ENCODE measurements at places on chromosomes 6 and 20.
A peak's percentile ranks its signal among the peaks of the same experiment; 100 is the strongest.

- no peak for DNase-seq
Observed at GRCh38 chr6:53293691-53294090, 55.1 kb downstream of the ELOVL5 start.

- DNase-seq = no peak
Observed at GRCh38 chr6:26483727-26484126, 16.4 kb upstream of the BTN1A1 start.

GRCh38 chr6:36873612-36874442 lies 776 bp downstream of the PPIL1 start:
- DNase-seq = no peak

GRCh38 chr6:164396071-164397047 lies 913.0 kb downstream of the C6orf118 start:
- no peak for DNase-seq

DNA sequence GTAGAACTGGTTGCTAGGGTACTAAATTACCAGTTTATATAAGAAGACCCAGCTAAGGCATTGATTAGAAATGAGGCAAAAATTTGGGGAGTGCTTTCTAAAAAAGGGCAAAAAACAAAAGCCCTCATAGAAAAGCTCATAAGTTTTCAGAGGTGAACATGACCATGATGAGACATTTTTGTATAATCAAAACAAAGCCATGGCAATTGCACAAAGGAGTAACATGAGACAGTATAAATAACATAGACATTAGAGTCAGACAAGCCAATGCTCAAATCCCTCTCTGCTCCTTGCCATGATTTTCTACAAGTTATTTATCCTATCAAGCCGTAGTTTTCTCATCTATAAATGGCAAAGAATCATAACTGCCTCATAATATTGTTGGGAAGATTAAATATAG lies 112.2 kb upstream of the ADTRP start:
- DNase-seq = no peak

DNA sequence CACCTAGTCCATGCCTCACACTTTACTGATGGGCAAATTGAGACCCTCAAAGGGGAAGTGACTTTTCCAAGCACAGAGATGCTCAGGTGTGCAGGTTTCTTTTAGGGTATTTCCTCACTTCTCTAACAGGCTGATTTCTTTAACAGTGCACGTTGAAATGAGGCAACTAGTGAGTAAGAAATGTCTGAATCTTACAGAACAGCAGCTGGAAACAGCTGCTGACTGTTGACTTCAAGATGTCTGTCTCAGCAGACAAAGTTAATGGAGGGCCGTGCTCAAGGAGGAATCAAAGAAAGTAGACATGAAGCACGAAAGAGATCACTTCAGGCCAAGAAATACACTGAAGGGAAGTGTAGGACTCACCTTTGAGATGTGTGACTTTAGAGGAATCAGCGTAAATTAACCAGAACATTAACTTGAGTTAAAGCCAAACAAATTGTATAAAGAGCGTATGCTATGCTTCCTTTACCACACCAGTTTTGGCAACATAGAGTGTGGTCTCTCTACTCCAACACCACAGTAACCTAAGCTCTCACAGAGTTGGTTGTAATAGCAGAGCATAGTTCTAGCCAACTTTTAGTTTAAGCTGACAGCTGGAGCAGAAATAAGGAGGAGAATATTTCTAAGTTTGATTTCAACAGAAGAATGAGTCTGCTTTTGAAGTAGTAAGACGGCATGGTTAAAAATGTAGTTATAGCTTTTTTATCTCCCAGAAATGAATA lies 60.9 kb downstream of the SAMD3 start:
- peak; percentile 40 for DNase-seq

DNA sequence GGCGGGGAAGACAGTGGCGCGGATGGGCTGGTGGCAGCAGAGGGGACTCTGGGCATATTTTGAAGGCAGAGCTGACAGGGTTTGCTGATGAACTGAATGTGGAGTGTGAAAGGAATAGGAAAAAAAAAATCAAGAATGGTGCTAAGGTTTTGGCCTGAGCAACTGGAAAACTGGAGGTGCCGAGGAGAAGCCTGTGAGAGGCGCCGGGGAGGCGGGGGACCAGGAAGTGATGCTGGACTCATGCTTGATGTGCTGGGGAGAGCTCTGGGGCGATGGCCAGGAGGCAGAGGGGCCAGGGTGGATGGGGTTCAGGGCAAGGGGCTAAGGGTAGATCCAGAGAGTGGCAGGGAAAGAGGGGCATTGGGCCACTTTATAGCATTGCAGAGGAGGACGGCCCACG lies 55.8 kb downstream of the SULF2 start:
- DNase-seq = no peak

- no peak for DNase-seq
Observed at GRCh38 chr6:169175360-169175887, 78.2 kb downstream of the THBS2 start.
